ENCODE measurements at places on chromosomes 5 and 9.
A peak's percentile ranks its signal among the peaks of the same experiment; 100 is the strongest.

DNA sequence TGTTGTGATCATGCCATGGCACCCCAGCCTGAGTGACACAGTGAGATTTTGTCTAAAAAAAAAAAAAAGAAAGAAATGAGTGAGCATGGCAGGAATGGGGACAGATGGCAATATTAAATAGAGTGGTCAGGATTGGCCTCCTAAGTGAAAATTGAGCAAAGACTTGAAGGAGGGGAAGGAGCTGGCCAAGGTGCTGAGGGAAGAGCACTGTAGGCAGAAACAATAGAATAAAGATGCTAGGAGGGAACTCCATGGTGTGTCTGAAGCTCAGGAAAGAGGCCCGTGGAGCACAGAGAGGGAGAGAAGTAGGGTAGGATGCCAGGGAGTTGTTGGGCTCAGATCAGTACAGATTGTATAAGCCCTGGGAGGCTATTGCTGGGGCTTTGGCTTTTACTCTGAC, 64.4 kb upstream of the PCAT7 start:
- no peak for DNase-seq

DNA sequence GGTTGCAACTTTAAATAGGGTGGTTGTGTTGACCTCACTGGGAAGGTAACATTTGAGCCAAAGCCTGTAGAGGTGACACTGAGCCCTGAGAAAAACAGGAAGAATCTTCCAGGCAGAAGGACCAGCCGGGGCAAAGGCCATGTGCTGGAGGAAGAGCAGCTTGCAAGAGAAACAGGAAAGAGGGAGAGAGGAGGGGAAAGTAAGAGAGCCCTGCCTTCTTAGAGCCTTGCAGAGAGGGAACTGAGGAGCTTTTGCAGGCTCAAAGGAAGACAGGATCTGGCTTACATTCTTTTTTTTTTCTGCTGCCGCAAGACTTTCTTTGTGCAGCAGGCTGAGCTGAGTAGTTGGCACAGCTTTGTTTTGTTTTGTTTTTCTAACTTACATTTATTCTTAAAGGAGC, 17.4 kb downstream of the C9orf153 start:
- DNase-seq: no peak

- DNase-seq: no peak
Observed at GRCh38 chr9:70470050-70471015, 55.9 kb upstream of the KLF9 start.

GRCh38 chr9:82991671-82992070, 71.3 kb downstream of the RASEF start:
- DNase-seq: no peak

- DNase-seq: no peak
Observed at GRCh38 chr9:27379311-27380251, 82.6 kb upstream of the EQTN start.

DNA sequence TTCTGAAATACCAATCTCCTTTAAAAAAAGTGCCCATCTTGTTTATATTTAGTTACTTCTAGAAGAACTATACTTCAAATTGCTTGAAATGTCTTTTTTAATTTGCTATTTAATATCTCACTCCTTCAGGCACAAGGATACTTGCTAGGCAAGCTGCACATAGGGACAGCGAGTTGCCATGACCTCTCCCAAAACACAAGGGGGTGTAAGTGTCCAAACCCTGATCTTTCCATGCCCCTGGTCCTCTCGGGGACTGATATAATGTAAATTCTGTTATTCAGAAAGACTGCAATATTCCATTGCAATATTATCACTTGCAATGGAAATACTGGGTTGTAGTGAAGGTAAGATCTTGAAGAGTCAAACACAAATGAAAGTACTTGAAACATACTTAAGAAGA, 480.4 kb downstream of the CETN3 start:
- DNase-seq: no peak

DNA sequence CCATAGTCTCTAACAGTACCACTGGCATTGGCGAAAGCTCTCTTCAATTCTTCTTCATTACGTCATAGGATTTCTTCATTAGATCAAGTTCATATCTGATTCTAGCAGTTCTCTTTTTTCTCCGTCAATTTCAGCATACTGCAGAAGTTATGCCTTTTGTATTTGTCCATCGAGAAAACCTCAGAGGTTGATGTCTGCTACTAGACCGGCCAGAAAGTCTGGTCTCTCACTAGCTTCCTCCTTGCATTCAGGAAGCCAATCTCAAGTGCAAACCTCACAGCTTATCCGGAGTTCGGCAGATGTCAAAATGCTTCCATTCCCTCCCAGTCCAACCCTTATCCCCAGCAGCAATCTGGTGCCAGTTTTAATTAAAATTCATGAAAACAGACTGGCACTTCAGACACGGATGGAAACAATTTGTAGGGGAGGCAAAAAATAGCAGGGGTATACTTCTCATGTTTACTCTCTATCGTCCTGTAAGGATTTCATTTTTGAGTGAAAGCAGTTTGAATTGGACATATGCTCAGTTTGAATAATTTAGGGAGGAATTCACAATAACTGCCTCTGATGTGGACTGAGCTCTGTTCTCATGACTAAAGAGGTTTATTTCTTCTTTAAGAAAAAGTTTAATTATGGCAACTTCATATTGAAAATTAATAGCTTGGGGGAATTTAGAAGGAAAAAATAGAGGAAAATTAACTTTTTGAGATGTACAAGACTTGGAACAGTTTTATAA, 56.4 kb upstream of the TMC1 start:
- DNase-seq: no peak

DNA sequence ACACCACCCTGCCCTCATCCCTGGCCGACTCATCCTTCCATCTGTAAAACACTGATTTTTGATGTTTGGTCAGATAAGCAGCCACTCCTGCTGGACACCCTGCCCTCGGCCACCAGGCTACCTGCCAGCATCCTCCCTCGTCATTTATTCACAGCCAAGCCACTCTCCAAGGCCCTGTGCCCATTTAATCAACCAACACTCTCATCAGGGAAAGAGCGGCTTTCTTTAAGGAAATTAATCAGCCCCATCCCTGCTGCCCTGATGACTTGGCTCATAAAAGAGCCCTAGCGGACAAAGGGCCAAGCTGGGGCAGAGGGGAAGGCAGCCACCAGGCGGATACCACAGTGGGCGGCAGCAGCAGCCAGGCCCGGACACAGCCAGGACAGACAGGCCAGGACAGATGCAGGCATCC, 52.4 kb downstream of the GOLM1 start:
- no peak for DNase-seq

- no peak for DNase-seq
Observed at GRCh38 chr9:128409978-128410377, 10.7 kb upstream of the CERCAM start.

- no peak for DNase-seq
Observed at GRCh38 chr9:114163517-114163951, 8.2 kb downstream of the COL27A1 start.

DNA sequence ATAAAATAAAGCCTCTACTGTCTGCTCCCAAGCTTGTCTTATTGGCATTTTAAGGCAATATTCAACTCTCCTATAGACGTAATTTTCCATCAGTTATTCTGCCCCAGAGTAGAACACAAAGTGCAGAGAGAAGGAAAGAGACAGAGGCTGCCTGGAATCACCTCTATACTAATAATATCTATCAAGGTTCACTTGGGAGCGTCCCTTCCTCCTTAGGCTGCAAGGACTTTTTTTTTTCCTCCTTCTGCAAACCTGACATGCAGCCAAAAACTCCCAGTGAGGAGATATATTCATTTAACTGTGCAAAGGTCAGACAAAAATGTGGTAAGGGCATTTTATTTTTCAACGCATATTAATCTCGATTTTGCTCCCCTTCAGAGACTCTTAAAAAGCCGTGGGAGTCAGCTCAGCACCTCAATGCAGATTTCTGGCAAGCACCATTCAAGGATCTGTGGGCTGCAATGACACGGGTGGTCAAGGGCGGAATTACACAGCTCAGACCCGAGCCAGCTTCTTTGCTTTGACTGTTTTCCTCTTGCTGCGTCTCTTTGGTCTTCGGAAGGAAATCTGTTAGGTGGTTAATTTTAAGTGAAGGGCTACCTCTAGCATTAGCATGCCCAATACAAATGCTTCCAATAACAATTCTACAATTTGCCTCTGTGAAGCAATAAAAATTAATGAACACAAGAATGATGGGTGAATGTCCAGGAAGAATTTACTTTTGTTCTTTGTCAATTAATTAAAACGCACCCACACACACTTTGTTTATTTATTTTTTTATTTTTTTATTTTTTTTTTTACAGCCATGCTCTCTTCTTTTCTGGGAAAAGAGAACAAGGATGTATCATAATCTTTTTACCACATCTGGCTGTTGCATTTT, 587.7 kb upstream of the GRAMD2B start:
- peak; percentile 1 for DNase-seq

DNA sequence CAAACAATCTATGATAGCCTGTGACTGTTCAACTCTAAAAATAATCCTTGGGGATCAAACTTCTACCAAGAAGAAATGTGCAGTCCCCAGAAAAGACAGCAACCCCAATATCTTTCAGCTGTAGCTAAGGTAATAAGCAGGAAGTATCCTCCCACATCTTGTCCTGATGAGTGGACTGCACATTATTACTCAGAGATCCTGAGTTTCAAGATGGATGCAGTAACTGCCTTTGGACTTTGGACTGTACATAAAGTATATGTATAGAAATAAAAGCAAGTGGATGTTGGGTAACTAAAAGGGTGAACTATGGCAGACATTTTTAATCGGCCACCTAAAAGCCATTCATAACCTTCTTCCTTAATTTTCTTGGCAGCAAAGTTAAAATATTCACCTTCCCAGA, 45.1 kb downstream of the SMIM23 start:
- no peak for DNase-seq

DNA sequence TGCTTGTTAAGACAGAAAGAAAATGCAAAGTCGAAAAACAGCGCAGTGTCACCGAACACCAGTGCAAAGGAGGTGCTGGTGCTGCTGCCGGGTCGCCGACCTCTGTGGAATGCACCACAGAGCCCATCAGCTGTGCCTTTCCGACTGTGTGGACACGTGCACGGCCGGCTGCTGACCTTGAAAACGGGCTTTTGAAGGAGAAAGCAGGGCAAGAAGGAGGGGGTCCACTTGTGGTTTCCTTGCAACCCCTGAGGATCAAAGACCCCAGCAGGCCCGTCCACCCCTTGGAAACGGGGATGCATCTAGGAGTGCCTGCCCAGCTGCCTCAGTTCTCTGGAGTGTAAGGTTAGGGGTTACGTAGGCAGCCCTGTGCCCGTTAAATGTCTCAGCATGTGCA, 6.2 kb upstream of the OLFM1 start:
- no peak for DNase-seq

DNA sequence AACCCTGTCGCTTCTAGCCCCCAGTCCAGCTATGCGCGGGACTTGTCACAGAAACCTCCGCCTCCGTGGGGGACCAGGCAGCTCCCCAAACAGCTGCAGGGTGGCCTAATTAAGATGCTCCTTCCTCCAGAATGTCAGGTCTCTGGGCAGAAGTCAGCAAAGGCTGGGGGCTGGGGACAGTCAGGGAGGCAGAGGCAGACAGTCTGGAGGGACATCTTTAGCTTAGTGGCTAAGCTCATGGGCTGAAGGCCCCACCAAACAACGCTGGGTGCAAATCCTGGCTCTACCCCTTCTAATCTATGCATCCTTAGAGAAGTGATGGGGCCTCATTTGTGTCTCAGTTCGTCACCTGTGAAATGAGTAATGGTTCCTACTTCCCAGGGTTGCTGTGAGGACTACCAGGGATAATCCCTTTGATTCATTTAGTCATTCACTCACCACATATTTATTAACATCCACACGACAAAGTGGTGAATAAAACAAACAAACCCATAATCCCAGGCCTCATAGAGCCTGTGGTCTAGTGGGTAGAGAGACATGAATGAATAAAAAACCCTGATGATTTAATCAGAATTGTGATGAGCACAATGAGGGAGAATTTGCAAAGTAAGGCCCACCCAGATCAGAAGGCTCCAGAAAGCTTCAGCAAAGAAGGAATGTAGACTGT, 20.2 kb upstream of the MED27 start:
- DNase-seq: no peak

DNA sequence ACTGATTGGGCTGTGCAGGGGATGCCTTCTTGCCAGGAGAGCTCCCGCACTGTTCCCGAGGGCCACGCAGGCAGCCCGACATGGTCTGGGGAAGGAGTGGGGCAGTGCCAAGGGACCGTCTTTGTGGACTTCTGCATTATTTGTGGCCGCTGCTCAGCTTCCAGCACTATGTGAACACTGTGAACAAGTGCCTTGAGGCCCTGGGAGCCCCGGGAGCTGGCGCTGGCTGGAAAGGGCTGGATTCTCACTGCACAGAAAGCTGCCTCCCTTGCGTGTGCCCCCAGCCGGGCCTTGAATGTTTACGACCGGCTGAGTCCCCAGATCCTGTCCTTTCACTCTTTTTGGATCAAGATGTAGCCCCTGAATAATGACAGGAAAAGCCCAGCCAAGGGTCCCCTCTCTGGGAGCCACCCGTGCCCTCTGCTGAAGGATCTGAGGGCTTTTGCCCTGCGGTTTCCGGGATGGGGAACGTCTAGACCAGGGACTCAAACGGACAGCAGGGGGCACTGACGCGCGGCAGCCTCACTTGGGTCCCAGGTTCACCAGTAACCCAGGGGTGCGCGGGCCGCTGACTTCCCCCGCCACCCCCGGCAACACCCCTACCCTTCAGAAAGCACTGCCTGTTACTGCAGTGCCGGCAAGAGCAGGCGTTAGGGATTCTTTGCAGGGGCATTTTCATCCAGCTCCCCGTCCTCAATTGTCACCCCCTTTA, 98.9 kb upstream of the FCN2 start:
- no peak for DNase-seq

DNA sequence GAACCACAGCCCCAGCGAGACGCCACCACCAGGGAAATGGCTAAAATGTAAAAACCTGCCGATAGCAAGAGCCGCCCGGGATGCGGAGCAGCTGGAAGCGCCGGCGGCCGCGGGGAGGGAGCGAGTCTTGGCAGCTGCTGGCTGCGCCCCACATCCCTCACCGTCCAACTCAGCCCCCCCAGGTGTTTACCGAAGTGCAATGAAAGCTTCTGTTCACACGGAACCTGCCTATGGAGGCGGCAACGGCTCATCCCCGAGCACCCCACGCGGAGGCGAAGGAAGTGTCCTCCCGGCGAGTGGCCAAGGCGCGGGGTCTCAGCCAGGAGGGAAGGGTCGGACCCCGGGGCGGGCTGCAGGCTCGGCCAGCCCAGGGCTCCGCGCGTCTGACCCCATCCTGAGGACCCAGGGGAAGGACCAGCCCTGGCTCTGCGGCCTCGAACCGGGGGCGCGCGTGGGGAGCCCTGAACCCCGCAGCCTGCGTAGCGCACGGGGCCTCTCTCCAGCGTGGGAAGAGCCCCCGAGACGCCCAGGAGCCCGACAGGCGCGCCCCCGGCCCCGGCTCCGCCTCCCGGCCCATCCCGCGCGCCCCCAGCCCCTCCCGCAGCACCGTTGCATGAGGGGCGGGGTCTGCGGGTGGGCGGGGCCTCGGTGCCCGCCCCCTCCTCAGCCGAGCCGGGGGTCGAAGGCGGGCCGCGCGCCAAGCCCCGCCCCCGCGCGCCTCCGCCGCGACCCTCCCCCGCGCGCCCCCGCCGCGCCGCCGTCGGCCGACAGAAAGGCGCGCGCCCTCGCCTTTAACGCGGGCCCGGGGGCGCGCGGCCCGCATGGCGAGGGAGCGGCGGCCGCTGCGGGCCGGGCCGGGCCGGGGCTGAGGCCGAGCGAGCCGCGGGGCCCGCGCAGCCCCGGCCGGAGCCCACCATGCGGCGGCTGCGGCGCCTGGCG, at the start of gene DIPK1B:
DIPK1B (plus strand) TSS at position 822 of the 939 bp plus-strand sequence; CDS start at position 916, 94 bp downstream.
- DNase-seq: no peak

GRCh38 chr5:4700069-4700468, 440.1 kb upstream of the ADAMTS16 start:
- no peak for DNase-seq

GRCh38 chr5:58598440-58598839, 15.6 kb downstream of the RAB3C start:
- no peak for DNase-seq

GRCh38 chr5:115961381-115962238, 665 bp upstream of the LVRN start:
- DNase-seq: no peak

Data from GM19239 (cell line).